ENCODE measurements at places on chromosomes 4 and X.
A peak's percentile ranks its signal among the peaks of the same experiment; 100 is the strongest.

DNA sequence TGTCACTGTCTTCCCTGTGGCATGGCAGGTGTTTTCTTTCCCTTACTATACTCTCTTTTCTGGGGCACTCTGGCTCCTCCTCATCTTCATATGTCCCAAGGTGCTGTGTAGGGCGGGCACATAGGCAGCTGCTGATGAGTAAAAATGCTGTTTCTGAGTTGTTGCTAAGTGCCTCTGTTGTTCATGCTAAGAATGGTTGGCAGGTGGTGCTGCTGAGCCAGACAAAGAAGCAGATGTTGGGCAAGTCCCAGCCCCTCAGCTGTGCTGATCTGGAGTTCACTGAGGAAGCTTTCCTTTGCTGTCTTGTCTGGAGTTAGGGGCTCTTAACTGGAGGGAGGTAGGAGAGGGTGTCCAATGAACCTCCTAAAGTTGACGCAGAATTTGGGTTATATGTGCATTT is 40.6 kb downstream of the HADH start:
- peak; percentile 9 for DNase-seq

- no peak for DNase-seq
Measured at GRCh38 chr4:152892974-152893373, 43.1 kb upstream of the FHDC1 start.

GRCh38 chr4:88533937-88534750 is 10.6 kb upstream of the PYURF start:
- no peak for DNase-seq

DNA sequence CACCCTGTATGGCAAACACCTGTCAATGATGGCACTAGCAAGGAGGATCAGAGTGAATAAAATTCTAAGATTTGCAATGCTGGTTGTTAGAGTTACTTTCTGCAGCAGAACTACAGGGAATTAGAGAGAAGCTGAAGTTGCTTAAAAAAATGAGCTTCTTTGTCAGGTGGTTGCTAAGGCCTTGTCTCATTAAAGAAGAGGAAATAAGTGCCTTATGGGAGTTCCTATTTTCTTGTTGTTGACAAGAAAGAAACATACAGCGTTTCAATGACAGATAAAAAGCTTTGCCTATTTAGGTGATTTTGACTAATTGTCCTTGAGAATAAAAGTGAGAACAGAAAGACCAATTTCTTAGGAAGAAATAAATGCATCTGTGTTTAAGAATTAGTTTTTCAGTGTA is 106.0 kb upstream of the ARHGAP24 start:
- no peak for DNase-seq

DNA sequence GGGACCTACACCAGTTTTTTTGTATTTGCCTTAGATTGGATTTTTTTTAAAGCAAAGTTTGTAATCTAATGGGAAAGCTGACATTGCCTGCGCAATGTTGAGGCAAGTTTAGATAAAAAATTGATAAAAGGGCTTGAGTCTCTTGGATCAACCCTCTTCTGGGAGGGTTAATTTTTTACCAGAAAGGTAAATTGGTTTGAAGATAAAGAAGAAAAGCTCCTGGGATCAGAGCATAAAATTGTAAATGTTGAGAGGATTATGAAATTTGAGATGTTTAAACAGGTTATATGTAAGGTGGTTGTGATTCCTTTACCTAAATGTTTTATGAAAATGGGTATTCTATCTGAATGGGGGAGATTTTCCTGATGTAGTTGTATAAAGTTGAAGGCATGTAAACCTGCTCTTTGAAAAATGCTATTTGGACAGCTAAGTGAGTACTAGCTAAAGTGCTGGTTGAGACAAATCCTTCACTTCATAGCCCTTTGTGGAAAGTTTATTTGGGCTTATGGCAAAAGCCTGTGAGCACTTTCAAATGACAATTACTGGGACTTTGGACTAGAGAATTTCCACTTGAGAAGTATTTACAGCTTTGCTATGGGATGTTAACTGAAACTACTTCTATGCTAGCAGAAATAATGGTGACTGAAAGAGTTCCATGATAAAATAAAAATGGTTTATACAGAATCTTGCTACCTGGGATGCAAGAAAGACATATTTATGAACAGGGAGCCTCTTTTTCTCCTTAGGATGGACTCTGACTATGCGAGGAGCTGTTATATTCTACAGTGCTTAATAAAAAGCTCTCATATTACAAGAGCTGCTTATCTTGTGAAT is 56.2 kb downstream of the UGT2B10 start:
- DNase-seq, result no peak

GRCh38 chrX:68878977-68879645 is 50.3 kb downstream of the EFNB1 start:
- no peak for DNase-seq

DNA sequence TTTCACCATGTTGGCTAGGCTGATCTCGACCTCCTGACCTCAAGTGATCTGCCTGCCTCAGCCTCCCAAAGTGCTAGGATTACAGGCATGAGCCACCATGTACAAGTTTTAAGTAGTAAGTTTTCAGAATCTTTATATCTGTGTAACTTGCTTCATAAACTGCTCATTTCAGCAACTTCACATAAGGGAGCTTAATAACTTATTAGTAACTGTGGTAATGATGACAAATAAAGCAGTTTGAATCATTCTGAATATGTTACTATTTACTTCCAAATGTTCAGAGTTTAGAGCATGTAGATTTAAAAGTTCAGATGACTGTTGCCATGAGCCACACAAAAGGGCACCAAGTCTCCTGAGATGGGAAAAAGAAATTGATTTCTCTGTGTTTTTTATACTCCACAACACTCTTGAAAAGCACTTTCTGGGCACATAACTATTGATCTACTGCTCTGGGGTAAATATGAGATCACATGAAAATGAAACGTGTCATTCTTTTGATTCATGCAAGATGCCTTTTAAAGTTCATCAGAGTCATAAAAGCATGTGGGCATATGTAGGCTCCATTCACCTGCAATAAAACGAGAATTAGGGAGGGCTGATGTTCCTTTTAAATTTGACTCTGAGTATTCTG is 14.1 kb upstream of the CA5B start:
- no peak for DNase-seq

Data from nucleus accumbens (tissue), 56 donors.